Stimulated activated CD4-positive, alpha-beta T cell treated with anti-CD3 and anti-CD28 coated beads, TNF-alpha, amount 100 ng/mL, for 4 hours (primary cell): ENCODE measurements at places on chromosomes 1 and 21.
A peak's percentile ranks its signal among the peaks of the same experiment; 100 is the strongest.

- no peak for DNase-seq
Observed at GRCh38 chr1:118485757-118486156, 300.7 kb upstream of the SPAG17 start.

GRCh38 chr21:45187646-45188045 lies 100.0 kb downstream of the POFUT2 start:
- DNase-seq: no peak

- no peak for DNase-seq
Observed at GRCh38 chr21:45478816-45479669, 63.2 kb downstream of the SLC19A1 start.

DNA sequence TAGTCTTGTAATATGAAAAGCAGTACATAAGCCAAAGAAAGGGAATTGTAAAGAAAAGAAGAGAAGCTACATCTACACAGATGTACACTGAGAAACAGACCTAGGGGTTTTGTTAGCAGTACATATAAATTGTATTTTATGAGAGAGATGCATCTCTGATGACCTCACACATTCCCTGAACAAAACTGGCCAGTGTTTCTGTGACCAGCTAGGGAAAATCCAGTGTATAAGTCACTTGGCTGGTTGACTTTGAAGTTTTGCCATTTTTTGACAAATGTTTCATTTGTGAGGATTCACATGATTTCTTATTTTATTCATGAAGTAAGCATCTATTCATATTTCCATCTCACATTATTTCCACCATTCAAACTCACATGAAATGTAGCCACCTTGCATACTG lies 28.3 kb upstream of the DYNLT5 start:
- DNase-seq: no peak

DNA sequence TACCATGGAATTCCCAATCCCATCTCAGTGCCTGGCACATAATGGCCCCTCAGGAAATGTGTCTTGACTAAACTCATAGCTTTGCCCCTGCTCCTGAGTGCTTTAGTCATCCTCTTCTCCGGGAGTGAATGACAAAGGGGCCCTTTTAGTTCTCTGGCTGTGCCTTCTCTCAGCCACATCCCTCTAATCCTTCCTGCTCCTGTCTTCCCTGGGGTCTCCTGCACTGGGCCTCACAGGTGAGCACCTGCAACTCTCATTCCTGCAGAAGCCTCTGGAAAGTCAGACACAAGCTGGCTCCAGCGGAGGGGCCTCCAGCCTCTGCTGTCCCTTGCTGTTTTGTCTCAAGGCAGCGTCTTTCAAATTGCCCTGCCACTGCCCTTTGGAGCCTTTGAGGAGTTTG lies 14.0 kb upstream of the ETV3L start:
- no peak for DNase-seq

GRCh38 chr1:5001466-5001865 lies 347.1 kb downstream of the AJAP1 start:
- DNase-seq: no peak

DNA sequence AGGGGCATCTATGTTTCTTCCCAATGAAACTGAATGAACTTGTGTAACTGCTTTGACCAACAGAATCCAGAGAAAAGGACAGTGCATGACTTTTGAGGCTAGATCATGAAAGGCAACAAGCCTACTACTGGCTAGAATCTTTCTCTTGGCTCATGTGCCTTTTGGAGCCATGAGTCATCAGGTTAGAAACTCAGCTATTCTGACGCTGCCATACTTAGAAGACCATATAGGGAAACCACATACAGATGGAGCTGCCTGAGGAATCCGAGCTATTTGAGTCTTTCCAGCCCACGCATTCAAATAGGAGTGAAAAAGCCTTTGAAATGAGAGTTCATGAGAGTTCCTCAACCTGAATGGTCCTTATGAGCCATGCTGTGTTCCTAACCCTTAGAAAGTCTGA lies 738.5 kb upstream of the CHRM3 start:
- DNase-seq: no peak

DNA sequence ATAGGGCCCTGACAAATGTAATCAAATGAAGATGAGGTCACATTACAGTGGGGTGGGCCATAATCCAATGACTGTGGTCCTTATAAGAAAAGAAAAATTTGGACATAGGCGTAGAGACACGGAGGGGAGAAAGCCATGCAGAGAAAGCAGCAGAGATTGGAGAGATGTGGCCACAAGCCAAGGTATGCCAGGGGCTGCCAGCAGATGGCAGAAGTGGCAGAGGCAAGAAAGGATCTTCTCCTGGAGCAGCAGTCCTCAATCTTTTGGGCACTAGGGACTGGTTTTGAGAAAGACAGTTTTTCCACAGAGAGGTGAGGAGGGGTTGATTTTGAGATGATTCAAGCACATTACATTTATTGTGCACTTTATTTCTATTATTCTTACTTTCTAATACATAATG lies 355.1 kb downstream of the NPHP4 start:
- DNase-seq: no peak

DNA sequence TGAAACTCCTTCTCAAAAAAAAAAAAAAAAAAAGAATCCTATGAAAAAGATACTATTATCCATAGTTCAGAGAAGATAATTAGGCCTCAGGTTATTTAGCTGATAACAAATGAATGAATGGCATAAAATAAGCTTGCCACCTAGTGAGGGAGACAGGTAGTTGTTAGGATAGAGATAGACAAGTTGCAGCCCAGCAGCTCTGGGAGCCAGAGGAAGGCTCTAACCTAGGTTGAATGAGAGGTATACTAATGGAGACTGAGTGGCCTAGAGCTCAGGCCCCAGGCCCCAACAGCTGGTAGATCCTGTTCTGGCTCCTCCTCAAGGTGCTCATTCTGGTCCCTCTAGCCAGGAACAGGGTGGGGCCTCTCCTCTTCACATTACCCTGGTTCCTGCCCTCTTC lies 20.6 kb upstream of the RSPO1 start:
- no peak for DNase-seq

GRCh38 chr1:182278144-182279054 lies 113.2 kb downstream of the GLUL start:
- no peak for DNase-seq

DNA sequence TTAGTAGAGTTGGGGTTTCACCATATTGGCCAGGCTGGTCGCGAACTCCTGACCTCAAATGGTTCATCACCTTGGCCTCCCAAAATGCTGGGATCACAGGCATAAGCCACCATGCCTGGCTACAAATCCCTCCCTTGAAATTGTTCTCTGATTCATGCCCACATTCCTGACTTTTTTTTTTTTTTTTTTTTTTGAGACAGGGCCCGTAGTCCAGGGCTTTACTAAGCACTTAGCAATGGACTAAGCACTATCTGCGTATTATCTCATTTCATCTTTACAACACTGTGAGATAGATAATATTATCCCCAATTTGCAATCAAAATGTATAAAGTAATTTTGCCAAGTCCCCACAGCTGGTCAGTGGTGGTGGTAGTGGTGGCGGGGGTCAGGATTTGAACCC lies 58.9 kb downstream of the VWA5B1 start:
- DNase-seq: no peak

- DNase-seq: no peak
Observed at GRCh38 chr1:224666078-224666477, 50.0 kb downstream of the CNIH3 start.

- DNase-seq: no peak
Observed at GRCh38 chr1:194341587-194341986, 1155.2 kb upstream of the B3GALT2 start.

DNA sequence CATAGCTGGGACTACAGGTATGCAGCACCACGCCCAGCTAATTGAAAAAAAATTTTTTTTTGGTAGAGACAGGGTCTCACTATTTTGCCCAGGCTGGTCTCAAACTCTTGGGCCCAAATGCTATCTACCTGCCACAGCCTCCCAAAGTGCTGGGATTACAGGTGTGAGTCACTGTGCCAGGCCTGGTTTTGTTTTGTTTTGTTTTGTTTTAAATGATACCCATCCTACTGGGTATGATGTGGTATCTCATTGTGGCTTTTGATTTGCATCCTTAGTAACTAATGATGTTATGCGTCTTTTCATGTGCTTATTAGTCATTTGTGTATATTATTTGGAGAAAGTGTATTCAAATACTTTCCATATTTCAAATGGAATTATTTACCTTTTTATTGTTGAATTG lies 142.3 kb downstream of the VPS13D start:
- DNase-seq: no peak

GRCh38 chr1:65424573-65424889 lies 4.1 kb downstream of the LEPR start:
- no peak for DNase-seq

- no peak for DNase-seq
Observed at GRCh38 chr1:84996846-84997666, at the start of gene MCOLN2. Gene MCOLN2 (minus strand): TSS chr1:84997113. CDS start chr1:84996872, 241 bp downstream.

GRCh38 chr21:41425954-41426675 lies at the start of gene MX1:
Gene MX1 (plus strand): TSS chr21:41426239. CDS start chr21:41432071, 5,832 bp downstream.
- DNase-seq: peak; percentile 83

DNA sequence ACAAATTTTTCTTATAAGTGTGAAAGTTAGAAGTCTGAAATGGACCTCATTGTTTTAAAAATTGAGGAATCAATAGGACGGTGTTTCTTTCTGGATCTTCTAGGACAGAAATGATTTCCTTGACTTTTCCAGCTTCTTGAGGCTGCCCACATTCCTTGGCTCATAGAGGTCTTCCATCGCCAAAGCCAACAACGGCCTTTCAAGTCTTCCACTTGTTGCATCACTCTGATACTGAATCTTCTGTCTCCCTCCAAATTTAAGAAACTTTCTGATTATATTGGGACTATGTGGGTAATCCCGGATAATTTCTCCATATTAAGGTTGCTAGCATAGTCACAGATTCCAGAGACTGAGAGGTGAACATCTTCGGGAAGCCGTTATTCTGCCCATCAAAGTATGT lies 595.4 kb upstream of the ADAMTS5 start:
- DNase-seq: no peak

DNA sequence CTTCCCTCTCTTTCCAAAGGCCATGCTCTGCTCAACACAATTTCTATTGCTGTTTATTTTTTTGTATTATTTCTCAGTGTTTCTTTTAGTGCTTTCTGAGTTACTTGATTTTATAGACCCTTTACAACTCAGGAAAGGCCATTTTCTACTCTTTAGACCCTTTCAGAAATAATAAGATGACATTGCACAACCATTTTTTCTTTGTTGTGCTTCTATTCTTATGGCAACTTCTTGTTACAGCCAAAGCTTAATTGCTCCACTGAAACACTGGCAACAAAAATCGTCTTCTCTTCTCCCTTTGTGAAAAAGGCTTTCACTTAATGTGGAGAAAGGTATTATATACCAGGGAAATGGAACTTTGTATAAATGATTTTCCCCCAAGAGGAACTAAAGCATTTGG lies 39.0 kb upstream of the SAMSN1 start:
- DNase-seq: no peak

DNA sequence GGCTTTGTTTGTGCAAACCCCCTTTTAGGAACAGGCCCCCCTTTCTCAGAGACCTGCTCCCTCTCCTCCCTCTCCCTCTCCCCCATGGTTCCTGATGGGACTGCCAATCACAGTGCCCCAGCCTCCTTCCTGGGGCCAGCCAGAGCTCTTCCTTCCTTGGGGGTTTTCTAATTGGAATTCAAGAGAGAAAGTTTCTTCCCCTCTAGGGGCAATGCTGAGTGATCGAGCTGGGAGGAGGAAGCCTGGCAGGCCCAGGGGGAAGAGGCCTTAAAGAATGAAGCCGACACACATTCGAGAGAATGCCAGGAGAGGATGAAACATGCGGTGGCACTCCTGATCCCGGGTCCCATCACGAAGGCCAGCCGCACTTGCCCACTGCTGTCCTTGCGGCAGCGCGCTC lies 21.3 kb upstream of the COL16A1 start:
- no peak for DNase-seq

GRCh38 chr1:90650401-90650800 lies 66.7 kb downstream of the BARHL2 start:
- no peak for DNase-seq

DNA sequence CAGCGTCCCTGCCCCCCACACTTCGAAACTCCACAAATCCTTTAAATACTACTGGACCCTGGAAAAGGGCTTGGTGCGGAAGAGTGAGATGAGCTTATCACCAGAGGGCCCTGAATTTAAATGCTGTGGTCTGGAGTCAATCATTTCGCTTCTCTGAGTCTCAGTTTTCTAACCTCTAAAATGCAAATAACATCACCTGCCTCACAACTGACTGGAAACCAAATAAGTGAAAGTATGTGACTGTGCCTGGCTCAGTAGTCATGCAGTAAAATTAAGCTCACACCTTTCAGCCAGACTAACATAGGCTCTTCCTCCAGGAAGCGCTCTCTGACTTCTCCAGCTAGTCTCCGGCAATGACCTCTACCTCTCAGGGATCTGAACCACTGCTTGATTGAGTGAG lies 4.2 kb downstream of the GJA4 start:
- DNase-seq: no peak

DNA sequence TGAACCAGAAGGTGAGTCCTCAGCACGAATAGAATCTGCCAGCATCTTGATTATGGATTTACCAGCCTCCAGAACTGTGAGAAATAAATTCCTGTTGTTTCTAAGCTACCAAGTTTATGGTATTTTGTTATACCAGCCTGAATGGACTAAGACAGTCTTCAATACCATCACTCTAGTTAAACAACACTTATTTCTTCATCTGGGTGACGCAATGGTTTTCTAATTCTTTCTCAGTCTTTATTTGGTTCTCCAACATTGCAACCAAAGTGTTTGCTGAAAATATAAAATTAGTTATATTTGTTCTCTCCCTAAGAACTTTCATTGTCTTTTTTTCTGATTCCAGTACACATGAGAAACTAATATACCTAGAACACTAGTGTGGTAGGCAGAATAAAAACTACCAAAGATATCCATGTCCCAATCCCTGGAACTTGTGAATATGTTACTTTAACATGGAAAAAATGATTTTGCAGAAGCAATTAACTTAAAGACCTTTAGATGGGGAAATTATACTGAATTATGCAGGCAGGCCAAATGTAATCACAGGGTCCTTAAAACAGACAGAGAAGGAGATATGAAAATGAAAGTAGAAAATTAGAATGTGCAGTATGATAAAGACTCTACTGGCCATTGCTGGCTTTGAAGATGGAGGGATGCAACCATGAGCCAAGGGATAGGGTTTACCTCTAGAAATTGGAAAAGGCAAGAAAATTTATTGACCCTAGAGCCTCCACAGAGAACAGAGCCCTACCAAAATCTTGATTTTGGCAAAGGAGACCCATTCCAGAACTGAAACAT lies 1115.1 kb downstream of the PLA2G4A start:
- no peak for DNase-seq

DNA sequence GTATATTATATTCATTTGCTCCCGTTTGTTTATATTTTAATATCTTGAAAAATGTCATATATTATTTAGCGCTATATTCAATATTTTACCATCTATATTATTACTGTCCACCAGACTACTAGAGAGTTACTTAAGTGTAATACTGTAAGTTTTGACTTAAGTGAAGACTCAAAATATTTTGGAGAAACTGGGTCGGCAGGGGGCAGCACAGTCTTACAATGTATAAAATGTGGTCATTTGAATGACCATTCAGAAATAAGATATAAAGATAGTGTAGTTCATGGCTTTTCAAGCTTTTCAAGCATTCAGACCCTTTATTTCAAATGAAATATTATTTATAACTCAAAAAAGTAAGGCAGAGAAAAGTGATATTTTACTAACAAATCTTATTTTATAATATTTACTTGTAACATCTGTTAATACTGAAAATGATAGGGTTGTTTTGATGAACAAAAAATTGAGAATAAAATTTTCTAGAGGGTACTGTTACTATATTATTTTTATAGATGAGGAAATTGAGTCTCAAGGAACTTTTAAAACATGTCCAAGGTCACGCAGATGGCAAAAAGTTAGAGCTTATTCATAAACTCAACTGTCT lies 89.0 kb upstream of the SERTAD4 start:
- no peak for DNase-seq

GRCh38 chr1:62774971-62775595 lies 8.8 kb upstream of the ATG4C start:
- no peak for DNase-seq
